Upper lobe of right lung (tissue), 1 donor: ENCODE measurements at places on chromosomes 2 and 18.

- H3K4me1 ChIP-seq, result peaks cover 42% of the 10 kb centered on the region
- no peak overlapping the region for H3K27ac ChIP-seq
- H3K36me3 ChIP-seq, result no peaks in the 10 kb centered on the region
Observed at GRCh38 chr2:128313091-128313836, 5.4 kb downstream of the HS6ST1 start.

DNA sequence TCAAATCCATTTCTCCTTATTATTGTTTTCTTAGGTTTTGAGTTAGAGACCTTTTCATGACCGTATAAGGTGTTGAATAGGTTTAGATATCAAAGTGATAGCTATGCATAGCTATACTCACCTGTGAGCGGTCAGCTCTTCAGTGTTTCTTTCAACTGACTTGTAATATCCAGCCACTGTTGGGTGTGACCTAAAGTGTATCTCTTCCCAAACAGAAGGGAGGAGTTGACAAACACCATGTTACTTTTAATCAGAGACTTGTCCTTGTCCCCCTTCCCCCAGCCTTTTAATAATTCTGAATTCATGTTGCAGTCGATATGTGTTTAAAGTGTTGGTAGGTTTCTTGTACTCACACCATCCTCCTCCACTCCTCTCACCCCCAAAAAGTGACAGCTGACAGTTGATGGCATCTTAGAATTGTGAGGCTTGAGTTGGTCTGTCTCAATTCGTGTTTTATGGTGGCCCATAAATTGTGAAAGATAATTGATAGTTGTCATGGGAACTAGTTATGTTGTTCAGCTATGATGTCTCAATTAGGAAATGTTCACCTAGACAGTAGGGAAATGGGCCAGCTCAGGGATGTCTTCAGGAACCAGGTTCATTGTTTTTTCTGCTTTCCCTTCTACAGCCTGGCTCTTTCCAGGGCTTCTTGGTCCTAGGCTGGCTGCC lies 12.0 kb downstream of the NEDD4L start:
- no peaks in the 10 kb centered on the region for H3K36me3 ChIP-seq
- no peak for DNase-seq
- H3K4me3 ChIP-seq, result no peak overlapping the region
- peaks cover 3% of the 10 kb centered on the region for H3K4me1 ChIP-seq
- no peaks in the 10 kb centered on the region for H3K27me3 ChIP-seq

DNA sequence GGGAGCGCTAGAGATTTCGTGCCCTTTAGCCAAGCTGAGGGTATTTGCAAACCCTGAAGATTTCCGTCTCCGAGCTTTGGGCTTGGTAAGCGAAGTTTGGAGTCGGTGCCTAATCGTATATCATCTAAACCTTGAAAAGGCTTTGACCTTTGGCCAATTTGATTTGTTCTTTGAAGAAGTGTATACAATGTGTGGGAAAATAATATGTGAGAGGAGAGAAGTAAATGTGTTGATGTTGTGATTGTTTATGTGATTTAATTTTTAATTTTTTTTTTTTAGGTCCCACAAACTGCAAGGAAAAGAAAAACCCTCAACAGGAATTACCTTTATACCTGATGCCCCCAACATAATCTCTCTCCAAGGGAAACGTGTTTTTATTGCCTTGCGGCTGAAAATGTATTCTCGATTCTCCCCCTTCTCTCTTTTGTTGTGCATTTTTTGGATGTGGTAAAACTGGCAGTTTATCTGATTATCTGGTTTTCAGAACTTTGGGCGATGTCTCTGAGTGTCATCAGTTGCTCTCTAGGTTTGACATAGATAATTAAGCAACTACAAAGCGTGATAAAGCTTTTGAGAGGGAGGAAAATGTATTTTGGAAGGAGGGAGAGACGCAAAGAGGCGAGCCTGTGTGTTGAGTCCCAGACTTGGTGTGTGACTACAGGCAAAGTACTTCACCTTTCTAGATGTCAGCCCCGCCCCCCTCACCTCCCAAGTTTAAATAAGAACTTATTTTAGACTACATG lies 912 bp upstream of the FBXO11 start:
- H3K36me3 ChIP-seq, result no peaks in the 10 kb centered on the region
- H3K4me3 ChIP-seq, result peak overlapping the region; percentile 82
- peak overlapping the region; percentile 99 for H3K27ac ChIP-seq
- peaks cover 12% of the 10 kb centered on the region for H3K4me1 ChIP-seq
- DNase-seq, result no peak

- H3K27me3 ChIP-seq, result no peaks in the 10 kb centered on the region
- no peaks in the 10 kb centered on the region for H3K36me3 ChIP-seq
Observed at GRCh38 chr2:6506361-6506794, 359.3 kb downstream of the CMPK2 start.

DNA sequence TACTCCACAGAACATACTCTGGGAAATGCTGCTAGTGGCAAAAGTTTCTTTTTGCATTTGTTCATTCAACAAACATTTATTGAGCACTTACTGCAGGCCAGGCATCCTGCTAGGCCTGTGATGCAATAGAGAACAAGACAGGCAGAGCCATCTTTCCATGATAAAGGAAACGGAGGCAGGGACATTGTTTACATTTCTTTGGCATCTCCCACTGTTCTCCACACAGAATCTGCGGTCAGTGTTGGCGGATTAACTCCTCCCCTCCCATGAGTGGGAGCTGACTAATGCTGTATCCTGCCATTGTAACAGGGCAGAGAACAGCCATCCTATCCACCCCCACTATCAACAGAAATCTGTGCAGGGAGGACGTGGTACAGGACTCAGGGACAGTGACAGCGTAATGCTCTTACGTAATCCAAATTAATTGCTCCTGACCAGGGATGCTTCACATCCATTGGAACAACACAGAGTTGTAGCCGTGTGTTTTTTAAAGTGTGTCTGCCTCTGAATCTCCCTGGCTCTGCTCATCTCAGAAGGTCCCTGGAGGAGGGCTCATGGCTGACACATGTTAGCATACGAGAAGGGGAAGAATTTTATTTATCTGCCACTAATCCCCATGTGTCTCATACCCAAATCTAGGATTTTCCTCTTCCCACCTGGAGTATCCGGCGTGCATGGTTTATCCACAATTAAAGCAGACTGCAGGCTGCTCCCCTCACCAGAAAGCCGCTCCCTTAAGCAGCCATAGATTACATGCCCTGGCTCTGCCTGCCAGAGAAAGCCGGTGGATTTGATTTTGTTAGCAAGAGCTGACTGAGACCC lies 32.3 kb downstream of the STEAP3 start:
- no peak for DNase-seq
- H3K27ac ChIP-seq, result no peak overlapping the region
- H3K4me1 ChIP-seq, result no peaks in the 10 kb centered on the region

- H3K36me3 ChIP-seq, result no peaks in the 10 kb centered on the region
- no peaks in the 10 kb centered on the region for H3K27me3 ChIP-seq
- no peaks in the 10 kb centered on the region for H3K4me1 ChIP-seq
- no peak overlapping the region for H3K27ac ChIP-seq
Observed at GRCh38 chr2:170917957-170918356, 11.1 kb upstream of the GORASP2 start.

DNA sequence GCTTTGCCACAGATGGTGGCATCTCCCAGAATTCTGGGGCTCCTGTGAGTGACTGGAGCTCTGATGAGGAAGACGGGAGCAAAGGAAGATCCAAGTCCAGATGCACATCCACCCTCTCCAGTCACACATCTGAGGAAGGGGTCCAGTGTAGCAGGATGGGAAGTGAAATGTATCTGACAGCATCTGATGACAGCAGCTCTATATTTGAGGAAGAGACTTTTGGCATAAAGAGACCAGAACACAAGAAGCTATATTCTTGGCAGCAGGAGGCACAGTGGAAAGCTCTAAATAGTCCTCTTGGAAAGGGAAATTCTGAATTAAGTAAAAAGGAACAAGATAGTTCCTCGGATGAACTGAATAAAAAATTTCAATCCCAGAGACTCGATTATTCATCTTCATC lies 23.5 kb upstream of the C1GALT1C1L start:
- H3K4me3 ChIP-seq, result no peak overlapping the region
- peaks cover 5% of the 10 kb centered on the region for H3K36me3 ChIP-seq
- no peaks in the 10 kb centered on the region for H3K4me1 ChIP-seq
- H3K27me3 ChIP-seq, result no peaks in the 10 kb centered on the region
- no peak overlapping the region for H3K27ac ChIP-seq
- DNase-seq, result no peak

DNA sequence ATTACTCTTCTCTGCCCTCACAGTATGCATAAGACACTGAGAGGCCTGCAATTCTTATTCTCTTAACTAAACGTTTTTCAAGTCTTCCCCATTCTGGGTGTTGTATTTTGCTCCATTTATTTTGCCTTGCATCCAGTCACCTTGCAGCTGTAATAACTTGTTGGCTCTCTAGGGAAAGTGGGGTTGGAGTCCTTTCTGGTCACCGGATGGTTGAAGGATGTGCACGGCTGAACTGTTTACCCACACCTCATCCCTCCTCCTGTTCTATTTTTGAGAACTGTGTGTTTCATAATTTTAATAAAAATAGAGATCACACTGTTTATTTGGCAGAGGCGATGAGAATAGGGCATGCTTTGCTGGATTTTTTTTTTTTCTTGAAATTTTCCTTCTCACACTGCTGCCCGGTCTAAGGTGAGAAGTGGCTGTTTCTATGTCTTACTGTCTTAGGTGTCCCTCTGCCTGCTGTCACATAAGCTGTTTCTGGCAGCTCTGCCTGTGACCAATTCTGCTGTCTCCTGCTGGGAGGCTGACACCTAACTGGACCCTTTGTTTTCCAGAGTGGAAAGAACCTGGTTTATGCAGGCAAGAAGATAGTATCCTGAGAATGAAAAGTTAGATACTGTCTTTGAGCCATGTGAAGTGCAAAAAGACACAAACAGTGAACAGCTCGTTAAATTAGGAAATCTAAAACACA lies 342.6 kb downstream of the DPP10 start:
- no peak overlapping the region for H3K27ac ChIP-seq
- DNase-seq, result no peak
- H3K27me3 ChIP-seq, result no peaks in the 10 kb centered on the region

GRCh38 chr2:218744615-218745014 lies 34.0 kb downstream of the TTLL4 start:
- H3K36me3 ChIP-seq, result peaks cover 58% of the 10 kb centered on the region
- H3K4me1 ChIP-seq, result no peaks in the 10 kb centered on the region
- DNase-seq, result no peak
- no peak overlapping the region for H3K27ac ChIP-seq
- no peaks in the 10 kb centered on the region for H3K27me3 ChIP-seq

- no peak overlapping the region for H3K27ac ChIP-seq
- no peaks in the 10 kb centered on the region for H3K27me3 ChIP-seq
- peak overlapping the region; percentile 33 for H3K4me3 ChIP-seq
- peaks cover 4% of the 10 kb centered on the region for H3K4me1 ChIP-seq
Observed at GRCh38 chr18:5309888-5310470, 14.5 kb upstream of the ZBTB14 start.

- no peaks in the 10 kb centered on the region for H3K36me3 ChIP-seq
- H3K27me3 ChIP-seq, result no peaks in the 10 kb centered on the region
- DNase-seq, result peak; percentile 30
- no peaks in the 10 kb centered on the region for H3K4me1 ChIP-seq
- no peak overlapping the region for H3K27ac ChIP-seq
Observed at GRCh38 chr2:92073036-92073814, 2798.0 kb upstream of the TEKT4 start.
